ENCODE measurements at places on chromosomes 1 and 21.

GRCh38 chr1:51491166-51491981, 27.7 kb downstream of the EPS15 start:
- no peak for DNase-seq

DNA sequence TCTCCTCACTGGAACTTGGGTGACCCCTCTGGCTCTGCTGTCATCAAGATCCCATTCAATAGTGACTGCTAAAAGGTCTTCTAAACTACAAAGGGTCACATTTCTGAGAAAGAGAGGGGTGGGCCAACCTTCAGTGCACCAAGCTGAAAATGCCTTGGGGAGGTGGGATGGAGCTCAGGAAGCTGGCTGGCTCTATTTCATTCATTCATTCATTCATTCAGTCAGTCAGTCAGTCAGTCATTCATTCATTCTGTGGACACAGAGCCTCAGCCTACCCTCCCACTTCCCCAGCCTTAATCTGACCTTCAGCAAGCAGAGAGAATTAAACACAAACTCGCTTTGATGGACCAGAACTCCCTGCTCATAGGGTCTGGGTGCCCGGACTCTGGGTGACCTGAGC, 11.7 kb downstream of the RUNX3 start:
- DNase-seq: no peak

DNA sequence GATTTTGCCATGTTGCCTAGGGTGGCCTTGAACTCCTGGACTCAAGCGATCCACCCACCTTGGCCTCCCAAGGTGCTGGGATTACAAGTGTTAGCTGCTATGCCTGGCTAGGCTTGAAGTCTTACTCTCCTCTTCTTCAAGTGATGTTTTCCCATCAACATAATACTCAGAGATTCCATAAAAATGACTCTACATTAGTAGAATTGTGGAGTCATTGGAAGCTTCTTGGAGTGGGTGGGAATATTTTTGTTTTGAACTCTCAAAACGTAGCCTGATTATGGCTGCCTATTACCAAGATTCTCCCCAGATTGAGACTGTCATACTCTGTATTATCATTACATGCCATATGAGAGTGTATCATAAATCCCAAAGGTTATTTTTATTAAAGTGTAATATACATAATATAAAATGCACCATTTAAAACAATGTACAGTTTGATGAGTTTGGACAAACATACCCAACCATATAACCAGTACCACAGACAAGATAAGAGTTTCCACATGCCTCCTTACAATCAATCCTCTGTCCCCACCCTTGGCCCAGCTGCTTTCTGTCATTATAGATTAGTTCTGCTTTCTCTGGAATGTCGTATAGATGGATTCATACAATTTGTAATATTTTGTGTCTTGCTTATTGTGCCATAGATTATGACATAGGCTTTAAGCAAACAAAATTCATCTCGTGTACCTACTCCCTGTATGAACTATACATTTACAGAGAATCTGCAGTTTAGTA, 8.0 kb upstream of the DNM3 start:
- no peak for DNase-seq

- DNase-seq: no peak
These were observed 102.8 kb downstream of the CASZ1 start for GRCh38 chr1:10693497-10694273.

DNA sequence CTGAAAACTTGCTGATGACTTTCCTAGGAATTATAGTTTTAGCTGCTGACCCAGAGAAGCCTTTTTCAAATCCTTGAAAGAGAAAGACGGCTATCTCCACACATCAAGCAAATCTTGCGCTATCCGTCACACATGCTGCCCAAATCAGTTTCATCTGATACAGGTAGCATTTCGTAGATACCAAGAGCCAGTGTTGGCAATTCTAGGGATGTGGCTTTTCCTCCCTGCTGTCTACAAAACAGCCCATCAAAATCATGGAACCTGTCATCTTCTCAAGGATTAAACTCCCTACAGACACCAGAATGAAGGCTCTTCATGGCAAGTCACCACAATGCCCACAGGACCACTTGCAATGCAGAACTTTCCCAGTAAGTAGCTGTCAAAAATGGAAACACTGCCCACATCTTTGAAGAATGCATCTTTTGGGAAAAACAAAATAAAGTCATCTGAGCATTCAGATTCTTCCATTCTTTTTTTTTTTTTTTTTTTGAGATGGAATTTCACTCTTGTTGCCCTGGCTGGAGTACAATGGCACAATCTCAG, 10.4 kb downstream of the STX6 start:
- DNase-seq: no peak

GRCh38 chr1:55981010-55981650, 598.2 kb downstream of the PLPP3 start:
- DNase-seq: no peak

DNA sequence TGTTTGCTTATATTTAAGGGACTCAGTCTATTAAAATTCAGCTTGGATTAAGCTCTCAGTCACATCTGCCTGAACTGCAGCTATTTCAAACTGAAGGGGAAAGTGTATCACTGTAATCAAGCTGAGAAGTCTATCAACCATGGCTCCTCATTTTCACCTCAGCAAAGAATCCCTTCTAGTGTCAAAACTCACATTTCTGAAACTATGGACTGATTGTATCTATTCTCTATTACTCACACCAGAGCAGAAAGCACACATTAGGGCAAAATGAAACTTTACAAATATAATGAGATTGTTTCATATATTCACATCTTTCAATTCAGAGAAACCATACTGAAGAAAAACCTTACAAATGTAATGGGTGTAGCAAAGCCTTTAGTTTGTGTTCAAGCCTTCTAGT, 14.6 kb upstream of the C1orf146 start:
- DNase-seq: no peak

GRCh38 chr1:11581445-11581991, 72.7 kb downstream of the FBXO2 start:
- DNase-seq: no peak

DNA sequence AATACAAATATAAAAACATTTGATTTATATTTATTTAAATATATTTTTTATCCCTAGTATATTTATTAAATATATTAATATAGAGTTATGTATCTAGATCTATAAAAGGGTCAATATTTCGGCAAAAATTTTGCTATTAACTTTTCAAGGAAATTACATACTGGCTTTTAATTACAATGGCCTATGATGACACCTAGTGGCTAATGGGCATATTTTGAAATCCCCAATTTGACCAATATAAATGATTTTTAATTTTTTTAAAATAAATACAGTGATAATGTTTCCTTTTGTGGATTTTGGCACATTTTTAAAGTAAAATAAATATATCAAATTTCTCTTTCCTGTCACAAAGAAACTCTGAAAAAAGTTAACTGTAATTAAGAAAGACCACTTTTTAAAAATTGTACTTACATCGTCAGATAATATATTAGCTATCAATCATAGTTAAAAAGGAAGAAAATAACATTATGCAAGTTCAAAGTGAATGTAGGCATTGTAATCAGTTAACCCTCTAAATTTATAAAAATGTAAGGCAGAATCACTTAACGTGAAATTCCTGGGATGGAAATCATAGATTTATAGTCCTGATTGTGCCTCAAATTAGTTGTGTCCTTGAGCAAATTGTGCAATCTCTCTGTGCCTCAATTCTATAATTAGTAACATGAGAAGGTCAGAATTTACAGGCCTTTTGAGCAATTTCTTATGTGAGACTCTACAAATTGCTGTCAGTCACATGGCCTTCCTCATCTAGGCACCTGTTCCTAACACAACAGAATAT, 25.6 kb upstream of the RGS13 start:
- no peak for DNase-seq
